ENCODE measurements at places on chromosomes 1 and 21.

DNA sequence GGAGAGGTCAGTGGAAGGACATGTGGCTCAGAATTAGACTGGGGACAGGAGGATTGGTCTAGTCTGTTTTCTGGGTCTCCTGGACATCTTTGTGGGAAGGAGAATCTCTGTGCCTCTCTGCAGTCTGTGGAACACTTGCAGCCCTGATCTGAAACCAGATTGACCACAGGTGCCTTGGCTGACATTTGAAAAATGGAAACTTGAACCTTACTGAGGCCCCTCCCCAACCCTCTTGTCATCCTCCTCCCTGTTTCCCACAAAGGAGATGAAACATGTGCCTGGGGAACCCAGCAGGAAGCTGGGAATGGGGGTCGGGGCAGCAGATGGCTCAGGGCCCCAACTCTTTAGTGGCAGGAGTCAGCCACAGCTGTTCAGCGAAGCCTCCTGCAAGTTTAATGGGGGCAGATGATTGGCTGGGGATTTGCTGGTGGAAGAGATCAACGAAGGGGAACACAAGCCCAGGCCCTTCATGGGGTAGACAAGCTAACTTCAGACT lies 18.1 kb downstream of the VASH2 start:
- DNase-seq, result no peak

GRCh38 chr1:25519624-25520023 lies 23.8 kb upstream of the LDLRAP1 start:
- DNase-seq, result no peak

GRCh38 chr1:1216770-1217620 lies 3.0 kb upstream of the TNFRSF4 start:
- DNase-seq, result no peak

GRCh38 chr1:214164173-214164572 lies 116.8 kb upstream of the SMYD2 start:
- DNase-seq, result no peak

All from cortex of kidney (tissue), 1 donor.